Liver (tissue), 10 donors: ENCODE measurements at places on chromosomes 12 and 14. TPM values are rescaled to one million over a fixed set of nuclear protein-coding genes. Genes with fewer than 3 reads are reported as not detected.

- DNase-seq: no peak
Observed at GRCh38 chr12:89327486-89328094, 24.7 kb downstream of the DUSP6 start.

DNA sequence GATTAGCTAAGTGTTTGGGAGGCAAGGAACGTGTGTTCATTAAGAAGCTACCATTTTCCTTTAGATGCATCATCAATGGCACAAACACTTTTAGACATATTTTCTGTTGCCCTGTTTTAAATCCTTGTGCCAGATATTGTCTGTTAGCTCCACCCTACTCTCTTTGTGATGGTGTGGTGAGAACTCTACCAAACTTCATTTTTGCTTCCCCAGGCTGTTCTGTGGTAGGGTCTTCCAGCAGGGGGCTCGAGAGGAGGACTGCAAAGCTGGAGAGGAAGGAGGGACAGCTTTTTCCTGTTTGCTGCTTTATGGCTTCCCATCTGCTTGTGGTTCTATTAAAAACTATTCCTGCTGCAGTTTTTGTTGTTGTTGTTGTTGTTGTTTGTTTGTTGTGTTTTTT lies 23.8 kb upstream of the STRAP start:
- DNase-seq: no peak

DNA sequence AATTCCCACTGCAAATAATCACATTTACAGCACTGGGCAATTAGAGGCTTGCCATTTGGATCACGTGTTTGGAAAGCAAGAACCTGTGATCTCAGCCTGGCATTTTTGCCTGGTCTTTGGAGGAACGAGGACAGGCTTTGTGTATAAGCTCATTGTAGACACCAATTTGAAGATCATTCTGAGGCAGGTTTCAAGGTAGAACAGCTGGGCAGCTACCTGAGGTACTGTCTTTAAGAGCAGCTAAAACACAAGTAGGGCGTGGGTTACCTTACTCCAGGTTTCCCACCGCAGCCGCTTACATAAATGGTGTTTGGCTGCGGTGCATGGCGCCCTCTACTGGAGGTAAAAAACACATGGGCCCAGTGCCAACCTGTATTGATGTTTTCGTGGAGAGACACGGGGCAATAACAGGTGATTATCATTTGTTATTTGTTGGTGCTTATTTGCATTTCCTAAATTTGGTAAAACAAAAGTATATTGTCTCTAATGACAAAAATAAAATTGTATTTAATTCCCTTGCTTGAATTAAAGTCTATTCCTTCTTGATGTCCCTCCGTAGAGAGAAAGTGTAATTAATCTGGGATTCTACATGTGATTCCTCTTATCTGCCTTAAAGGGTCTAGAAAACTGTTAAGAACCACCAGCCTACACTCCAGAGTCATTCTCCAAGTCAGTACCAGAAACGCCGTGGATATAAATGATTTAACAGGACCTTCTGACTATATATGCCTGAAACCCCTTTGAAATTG lies 69.7 kb downstream of the SVOP start:
- peak; percentile 80 for DNase-seq

DNA sequence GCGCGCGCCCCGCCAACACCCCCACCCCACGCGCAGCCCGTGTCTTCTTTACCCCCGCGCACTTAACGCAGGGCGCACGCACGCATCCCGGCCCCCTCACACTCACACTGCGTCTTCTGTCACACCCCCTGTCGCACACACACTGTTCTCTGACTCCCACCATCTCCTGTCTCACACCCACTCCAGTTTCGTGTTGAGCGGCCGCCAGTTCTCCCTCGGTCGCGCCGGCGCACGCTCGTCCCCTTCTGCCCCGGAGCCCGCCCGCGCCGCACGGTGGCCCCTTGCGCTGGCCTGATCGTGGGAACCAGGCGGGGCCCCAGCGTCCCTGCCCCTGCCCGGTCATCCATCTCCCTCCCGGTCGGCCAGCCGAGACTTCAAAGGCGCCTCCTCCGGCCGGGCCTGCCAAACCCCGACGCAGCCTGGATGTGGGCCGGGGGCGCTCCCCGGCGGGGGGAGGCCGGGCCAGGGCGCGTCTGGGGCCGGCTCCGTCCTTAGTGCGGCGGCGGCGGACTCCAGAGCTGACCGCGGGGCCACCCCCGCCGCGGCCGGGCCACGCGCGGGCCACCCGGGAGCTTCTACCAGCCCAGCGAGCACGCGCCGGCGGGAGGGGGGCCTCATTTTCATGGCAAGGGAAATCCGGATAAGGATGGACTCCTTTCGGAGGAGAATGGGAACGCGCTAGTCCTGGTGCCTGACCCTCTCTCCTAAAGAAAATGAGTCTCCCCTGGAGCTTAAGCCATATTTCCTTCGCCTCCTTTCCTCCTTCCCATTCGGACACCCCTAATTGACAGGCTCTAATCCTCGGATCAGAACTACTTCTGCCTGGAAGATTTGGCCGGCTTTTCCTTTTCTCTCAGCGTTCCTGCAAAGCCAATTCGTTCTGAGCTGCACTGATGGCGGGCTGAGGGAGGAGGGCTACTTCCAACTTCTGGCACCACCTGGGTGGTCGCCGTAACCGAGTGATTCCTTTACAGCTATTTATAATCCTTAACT lies 82.0 kb upstream of the HMGA2 start:
- DNase-seq: peak; percentile 34

DNA sequence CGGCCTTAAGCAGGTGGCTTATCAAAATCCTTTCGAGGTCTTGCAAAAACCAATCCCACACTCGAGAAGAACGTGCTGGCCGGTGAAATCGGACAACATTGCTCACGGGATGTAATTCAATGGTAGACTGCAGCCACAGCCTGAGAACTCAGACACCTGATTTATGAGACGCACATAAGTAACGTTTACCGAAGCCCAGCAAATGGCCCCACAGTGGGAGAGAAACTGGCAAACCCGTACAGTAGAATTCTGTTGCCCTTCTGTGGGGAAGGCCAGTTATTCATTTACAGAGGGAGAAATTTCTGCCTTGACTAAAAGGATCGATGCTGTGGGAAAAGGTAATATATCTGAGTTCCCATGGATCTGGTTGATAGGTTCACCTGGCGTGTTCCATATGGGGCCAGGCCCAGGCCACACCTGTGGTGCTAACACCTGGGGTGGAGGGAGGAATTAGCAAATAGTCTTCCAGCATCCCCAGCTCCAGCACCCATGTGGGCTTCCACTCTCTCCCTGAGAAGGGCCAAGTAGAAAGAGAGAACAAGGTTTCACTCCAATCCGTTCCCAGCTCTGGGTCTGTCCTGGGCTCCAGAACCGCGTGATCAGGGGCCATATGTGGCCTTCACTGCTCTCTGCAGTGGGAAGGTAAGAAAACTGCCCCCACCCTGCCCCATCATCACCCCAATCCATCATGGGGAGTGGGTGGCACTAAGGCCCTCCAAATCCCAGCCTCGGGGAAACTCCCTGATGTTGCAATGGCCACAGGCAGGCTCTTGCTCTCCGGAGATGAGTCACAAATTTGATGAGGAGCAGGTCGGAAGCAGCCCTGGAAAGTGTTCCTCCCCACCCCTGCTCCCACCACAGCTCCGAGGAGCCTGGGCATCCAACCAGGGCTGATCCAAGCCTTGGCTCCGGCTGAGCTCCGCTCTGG lies 12.7 kb downstream of the BDKRB1 start:
- DNase-seq: peak; percentile 33

DNA sequence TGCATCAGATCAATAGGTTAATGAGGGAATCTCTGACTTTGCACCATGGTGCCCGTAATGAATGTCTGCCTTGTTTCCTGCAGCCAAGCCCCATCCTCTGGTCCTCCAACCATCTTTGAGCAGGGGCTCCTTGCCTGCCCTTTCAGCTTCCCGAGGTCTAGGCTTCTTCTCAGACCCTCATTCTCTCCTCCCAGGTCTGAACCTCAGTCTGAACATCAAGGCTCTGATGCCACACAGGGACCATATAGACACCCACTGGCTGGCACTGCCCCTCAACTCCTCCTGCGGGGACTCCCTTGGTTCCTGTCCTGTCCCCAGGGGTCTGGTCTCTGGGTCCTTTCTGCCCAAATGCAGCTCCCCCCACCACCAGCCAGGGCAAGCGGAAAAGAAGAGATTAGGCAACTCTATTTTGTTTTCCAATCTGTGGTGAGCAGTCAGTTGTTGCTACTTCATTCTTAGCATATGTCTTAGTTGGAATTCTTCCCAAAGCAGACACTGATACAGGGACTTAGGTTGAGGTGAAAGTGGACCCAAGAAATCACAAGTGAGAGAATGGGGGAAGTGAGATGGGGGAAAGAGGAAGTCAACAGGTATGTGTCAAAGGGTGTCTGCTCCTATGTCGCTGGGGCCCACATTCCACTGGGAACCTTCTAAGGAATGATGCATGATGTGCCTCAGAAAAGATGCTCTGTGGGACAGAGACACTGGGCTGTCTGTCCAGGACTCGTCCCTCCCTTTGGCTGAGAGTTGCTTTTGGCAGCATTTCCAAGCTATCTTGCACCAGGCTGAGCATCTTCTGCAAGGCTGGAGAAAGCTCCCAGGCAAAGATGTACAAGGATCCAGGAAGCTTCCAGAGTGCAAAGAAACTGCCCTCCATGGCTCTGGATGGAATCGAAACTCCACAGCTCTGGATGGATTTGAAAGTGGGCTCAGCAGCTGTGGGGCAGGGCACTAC lies 1096.5 kb upstream of the TMEM132C start:
- no peak for DNase-seq

- no peak for DNase-seq
Observed at GRCh38 chr12:66013224-66013623, 117.3 kb downstream of the LLPH start.

GRCh38 chr14:100332797-100333196 lies 9.7 kb downstream of the SLC25A47 start:
- no peak for DNase-seq

GRCh38 chr12:107702106-107702505 lies 16.5 kb downstream of the PWP1 start:
- DNase-seq: no peak

DNA sequence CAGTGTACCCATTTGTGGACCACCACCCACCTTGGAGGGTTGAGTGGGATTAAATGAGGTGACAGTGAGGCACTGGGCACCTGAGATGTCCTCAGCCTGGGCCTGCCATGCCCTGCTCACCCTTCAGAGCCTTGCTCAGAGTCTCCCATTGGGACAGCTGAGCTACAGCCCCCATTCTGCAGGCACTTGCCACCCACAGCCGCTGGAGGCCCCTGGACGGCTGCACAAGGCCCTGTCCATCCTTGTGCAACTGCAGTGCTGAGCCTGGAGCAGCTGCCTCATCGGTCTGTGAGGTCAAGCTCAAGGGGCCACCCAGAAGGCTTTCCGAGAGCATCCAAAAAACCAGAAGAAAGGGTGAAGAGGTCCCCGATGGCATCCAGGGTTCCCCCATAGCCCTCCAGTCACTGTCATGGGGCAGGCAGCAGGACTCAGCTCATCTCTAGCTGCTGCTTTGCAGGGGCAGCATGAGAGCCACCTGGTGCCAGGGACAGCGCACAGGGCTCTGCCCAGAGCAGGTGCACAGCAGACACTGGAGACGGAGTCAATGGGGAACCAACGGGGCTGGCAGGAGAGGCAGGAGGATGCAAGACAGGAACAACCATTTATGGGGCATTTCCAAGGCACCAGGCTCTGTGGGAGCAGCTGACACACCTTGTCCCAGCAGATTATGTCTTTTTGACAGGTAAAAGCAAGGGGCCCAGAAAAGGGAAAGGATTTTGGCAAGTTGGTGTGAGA lies 84.6 kb downstream of the ARL6IP4 start:
- DNase-seq: no peak

DNA sequence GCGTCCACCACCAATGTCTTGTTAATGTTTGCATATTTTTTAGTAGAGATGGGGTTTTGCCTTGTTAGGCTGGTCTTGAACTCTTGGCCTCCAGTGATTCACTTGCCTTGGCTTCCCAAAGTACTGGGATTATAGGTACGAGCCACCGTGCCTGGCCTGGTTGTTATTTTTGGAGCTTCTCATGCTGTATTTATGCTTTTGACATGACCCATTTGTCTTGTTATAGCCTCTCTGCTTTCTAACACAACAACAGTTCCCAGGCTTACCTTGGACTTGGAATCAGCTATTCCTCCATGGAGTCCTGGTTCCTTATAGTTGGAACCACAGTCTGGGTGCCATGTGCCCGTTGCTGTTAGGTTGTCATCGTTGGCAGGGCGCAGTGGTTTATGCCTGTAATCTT lies 29.7 kb downstream of the ZNF410 start:
- no peak for DNase-seq

GRCh38 chr14:100440207-100440631 lies 117.1 kb downstream of the SLC25A47 start:
- DNase-seq: peak; percentile 51

- DNase-seq: no peak
Observed at GRCh38 chr14:78829274-78829673, 659.1 kb downstream of the NRXN3 start.

- DNase-seq: no peak
Observed at GRCh38 chr14:103191844-103192243, 68.6 kb downstream of the TNFAIP2 start.

- DNase-seq: no peak
Observed at GRCh38 chr14:95703805-95704204, 10.1 kb downstream of the TCL1A start.

- no peak for DNase-seq
Observed at GRCh38 chr12:52637299-52637698, 14.7 kb downstream of the KRT2 start.

DNA sequence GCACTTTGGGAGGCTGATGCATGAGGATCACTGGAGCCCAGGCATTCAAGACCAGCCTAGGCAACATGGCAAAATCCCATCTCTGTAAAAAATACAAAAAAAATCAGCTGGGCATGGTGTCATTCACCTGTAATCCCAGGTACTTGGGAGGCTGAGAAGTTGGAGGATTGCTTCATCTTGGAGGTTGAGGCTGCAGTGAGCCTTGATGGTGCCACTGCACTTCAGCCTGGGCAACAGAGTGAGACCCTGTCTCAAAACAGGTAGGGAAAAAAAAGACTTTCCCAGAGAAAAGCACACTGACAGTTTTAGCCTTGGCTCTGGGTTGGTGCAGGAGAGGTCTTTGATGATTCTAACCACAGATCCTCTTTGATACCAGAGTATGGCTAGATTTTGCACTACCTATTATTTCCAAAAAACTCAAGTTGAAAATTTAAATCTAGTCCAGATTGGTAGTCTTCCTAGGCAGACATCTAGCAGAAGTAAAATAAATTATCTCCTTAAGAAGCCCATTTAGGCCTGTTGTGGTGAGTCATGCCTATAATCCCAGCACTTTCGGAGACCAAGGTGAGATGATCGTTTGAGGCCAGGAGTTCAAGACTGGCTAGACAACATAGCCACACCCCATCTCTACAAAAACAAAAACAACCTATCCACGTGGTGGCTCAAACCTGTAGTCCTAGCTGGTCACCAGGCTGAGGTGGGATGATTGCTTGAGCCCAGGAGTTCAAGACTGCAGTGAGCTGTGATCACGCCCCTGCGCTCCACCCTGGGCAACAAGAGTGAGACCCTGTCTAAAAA lies 18.6 kb downstream of the LARP4 start:
- DNase-seq: no peak

DNA sequence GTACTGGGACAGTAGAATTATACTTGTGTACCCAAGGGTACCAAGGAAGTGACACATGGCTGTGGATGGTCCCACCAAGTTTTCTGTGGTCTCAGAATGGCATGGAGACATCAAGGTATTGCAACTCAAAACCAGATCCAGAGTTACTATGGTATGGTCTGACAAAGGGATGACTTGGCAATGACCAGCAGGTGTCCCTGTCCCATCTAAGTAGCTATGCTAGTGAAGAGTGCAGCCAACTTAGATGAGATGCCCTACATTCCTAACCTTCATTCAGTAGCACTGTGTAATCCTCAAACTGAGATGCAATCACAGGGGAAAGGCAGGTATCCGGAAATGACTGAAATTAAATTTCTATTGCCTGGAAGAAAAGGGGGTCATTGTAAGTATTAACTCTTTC lies 188.7 kb upstream of the TMEM260 start:
- no peak for DNase-seq

CSRP2 gene
- 3.7 TPM for total RNA-seq

ADAMTS20 gene
- 0.05 TPM for total RNA-seq

SDR9C7 gene
- not detected for total RNA-seq

PTPRO gene
- 1.3 TPM for total RNA-seq
